ENCODE measurements at places on chromosomes 6 and 20.
A peak's percentile ranks its signal among the peaks of the same experiment; 100 is the strongest.

DNA sequence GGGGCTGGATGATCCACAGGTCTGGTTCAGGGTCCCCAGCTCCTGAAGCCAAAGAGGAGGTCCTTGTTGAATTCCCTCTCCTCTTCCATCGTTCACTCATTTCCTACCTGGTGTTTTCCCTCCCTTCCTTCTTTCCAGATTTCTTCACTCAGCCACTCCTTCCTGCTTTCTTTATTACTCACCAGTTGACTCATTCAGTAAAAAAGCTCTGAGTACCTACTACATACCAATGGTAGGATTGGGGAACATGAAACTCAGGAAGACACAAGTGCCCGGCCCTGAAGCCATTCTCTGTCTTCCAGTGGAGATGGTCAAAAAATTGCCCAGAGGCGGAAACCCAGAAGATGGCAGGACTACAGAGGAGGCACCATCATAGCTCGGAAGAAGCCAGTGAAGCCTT, 11.9 kb upstream of the NSFL1C start:
- DNase-seq: no peak

DNA sequence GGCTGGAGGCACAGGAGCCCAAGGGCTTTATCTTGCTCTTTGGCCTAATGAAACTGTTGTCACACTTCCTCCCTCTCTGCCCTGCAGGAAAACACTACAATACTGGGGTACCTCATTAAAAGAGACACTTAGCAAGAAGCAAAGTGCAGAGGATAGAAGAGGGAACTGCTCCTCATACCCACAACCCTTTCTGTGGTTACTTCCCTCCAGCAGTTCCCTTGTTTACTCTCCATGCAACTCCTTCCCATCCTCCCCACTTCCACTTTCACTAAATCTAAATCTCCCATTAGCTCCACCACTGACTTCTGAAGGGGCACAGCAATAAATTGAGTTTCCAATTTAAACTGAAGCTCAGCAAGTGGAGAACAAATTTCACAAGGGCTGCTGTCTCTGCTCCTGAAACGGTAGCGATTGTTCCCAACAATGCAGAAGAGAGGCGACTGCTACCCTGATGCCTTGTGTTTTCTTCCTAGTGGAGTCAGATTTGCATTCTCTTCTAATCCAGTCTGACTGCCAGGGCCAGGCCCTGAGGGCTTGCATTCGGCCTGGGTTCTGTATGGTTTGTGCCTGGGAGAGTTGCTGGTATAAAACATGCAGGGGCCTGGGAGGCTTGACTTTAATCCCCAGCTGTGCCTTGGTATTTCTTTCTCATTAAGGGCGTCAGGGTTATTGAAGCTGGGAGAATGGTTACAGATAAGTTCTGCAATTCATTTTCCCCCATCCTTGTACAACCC, 454.7 kb downstream of the TFAP2B start:
- DNase-seq: no peak

- no peak for DNase-seq
These were observed 2.8 kb upstream of the MAPK13 start for GRCh38 chr6:36127462-36128016.

DNA sequence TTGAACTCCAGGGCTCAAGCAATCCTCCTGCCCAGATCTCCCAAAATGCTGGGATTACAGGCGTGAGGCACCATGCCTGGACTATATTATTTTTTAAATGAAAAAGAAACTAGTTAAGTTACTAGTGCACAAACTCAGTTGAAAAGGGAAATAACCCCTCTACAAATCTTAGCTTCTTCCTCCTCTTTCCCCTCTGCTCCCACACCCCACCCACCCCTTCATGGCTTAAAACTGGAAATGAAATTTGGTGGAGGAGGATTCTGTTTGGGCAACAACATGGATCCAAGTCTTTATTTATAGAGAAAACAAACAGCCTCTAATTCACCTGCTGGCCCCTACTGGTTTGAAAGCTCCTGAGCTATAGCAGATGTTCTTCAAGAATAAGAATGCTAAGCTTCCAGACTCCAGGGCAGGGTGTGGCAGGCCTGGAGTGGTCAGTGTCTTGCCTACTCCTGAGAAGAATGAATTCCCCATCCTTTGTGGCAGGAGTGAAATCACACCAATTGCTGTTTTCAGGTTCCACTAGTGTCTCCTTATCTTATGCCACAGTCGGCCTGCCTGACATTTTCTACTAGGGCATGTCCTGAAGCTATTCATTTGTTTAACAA, 73.5 kb downstream of the ZFP64 start:
- DNase-seq: no peak

DNA sequence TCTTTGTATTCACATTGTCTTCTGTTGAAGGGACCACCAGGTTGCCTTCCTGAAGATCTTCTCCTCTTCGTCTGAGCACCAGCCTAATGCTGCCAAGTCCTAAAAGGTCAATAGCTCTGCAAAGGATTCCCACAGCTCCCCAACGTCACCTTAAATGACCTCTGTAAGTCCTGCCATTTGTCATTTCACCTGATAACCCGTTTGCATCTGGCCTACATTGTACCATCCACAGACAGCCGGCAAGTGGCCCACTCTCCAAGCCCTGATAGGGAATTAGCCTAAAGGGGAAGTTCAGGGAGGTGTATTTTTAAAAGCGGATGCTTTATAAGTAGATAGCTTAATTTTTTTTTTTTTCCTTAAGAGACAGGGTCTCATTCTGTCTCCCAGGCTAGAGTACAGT, 127.8 kb downstream of the ZMYND8 start:
- DNase-seq: no peak

- no peak for DNase-seq
These were observed 698.3 kb downstream of the HDGFL1 start for GRCh38 chr6:23267651-23268050.

DNA sequence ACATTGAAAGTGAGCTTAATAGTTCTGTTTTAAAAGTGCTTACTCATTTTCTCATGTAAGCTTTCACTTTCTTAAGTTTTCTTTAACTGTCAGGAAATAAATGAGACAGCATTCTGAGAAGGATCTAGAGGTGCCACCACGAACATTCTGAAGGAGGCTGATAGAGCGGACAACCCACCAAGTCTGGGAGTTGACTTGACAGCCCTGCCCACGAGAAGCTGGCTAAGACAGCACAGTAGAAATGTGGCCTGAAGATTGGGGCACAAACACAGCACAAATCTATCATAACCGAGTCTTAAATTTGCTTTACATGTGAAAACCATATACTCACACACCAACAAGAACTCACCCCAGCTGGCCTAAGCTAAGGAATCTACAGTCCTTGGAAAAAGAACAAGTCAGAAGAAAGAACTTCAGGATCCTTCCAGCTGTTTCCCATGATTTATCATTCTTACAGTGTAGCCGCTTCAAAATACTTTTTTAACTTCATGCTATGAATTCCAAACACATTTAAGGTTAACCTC, 144.2 kb upstream of the TNFAIP3 start:
- no peak for DNase-seq

DNA sequence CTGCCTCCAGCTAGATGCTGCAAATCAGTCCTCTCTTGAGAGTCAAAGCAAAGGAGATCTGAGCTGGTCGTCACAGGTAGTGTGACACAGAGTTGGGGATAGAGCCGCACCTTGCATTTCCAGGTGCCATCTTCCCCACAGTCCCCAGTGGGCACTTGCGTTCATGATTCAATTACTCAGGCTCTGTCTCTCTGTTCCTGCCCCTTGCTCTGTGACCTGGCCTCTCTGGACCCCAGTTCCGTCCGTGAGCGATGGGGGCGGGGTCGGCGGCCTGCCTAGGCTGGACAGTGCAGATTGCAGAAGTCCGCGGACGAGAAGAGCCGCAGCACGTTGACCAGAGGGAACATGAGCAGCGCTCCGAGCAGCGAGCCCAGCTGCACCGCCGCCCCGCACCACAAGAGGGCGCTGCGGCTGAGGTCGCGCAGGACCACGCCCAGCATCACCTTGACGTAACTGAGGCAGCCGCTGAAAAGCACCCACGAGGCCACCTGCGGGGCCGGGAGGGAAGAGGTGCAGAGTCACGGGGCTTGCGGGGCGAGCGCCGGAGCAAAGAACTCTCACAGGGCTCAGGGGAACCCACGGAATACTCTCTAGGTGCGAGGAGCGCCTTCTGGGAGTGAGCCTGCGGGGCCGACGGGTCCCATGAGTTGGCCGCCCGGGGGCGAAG, 7.4 kb downstream of the SLC52A3 start:
- DNase-seq: peak; percentile 38

- DNase-seq: no peak
These were observed 125.1 kb downstream of the PHACTR1 start for GRCh38 chr6:12841619-12842018.

DNA sequence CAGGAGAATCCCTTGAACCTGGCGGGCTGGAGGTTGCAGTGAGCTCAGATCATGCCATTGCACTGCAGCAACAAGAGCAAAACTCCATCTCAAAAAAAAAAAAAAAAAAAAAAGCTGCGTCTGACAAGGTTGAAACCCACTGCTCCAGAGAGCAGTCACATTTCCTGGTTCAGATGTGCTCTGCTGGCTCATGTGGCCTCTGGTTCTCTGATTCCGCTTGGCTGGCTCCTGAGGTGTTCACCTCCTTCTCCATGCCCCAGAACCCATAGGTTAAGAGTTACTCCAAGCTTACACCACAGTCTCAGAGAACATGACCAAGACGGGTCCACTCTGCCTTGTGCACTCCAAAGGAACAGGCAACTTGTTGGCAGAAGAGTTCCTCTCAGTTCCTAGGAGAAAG, 8.8 kb upstream of the CNR1 start:
- DNase-seq: no peak

GRCh38 chr20:55581519-55581918, 423.8 kb downstream of the CBLN4 start:
- DNase-seq: no peak

DNA sequence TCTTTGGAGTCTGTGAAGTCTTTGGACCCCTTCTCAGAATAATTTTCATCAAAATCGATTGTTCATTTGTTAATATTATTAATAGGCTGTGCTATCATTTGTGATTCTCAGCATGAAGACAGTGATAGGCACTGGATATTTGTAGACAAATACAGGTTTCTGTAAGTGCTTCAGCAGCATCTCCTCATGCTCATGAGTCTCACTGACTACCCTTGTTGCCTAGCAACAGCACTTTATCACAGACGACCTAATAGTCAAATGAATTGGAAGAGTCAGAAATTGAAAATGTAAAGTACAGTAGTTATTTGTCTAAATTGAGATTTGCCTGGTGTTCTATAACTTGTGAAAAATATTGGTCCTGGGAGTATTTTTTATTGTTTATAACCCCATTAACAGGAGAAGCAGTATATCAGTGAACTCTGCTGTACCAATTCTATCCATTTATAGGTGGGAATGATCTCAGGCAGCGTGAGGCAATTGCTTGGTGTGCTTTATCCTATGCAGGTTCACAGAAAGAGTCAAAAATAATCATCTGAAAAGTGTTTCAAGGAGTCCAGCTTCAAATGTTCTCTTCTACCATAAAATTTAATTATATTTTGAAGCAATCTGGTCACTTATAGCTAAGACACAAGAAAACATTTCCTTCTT, 684.6 kb downstream of the RFPL4B start:
- no peak for DNase-seq

- DNase-seq: peak; percentile 45
These were observed 185 bp upstream of the TNFRSF6B start for GRCh38 chr20:63696306-63696627.

GRCh38 chr6:158053377-158054313, 72.0 kb downstream of the SYNJ2 start:
- no peak for DNase-seq

- no peak for DNase-seq
These were observed 411.7 kb downstream of the C6orf118 start for GRCh38 chr6:164897523-164898235.

- no peak for DNase-seq
These were observed 22.8 kb downstream of the ECT2L start for GRCh38 chr6:138818496-138819194.

GRCh38 chr20:52493171-52493721, 301.7 kb upstream of the ZFP64 start:
- peak; percentile 23 for DNase-seq

DNA sequence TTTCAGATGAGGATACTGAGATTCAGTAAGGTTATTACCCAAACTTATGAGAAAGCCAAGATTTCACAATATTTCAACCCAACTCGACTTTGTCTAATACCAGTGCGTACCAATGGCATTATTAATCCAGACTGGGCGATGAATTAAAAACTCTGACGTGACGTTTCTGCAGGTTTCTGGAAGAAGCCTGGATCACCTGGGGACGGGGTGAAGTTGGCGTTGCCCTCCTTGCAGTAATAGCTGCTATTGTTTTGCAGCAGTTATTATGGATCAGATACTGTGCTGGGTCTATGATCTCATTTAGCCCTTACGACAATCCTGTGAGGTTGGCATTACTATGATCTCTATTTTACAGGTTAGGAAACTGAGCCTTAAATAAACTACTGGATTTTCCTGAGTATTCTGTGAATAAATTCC, 569 bp upstream of the CDC5L start:
- no peak for DNase-seq

- no peak for DNase-seq
These were observed 265.9 kb downstream of the DLL1 start for GRCh38 chr6:170024940-170025339.

DNA sequence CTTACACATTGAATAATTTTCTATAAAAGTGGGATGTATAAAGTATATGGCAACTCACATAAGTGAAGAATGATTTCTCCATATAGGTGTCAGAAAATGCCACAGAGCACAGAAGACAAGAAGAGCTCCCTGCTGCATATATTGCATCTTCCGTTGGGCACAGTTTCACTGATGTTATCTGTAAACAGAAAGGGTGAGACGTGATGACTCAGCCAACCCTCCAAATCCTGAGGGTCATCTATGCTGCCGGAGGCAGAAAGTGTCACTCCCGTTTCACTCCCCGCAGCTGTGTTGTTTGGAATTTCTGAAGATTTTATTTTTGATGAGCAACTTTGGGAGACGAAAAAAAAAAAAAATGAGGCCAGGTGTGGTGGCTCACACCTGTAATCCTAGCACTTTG, 644.1 kb downstream of the C6orf118 start:
- no peak for DNase-seq

- no peak for DNase-seq
These were observed 838.2 kb downstream of the MAFB start for GRCh38 chr20:39850821-39851330.

GRCh38 chr20:60115451-60115850, 157.2 kb downstream of the CDH26 start:
- DNase-seq: no peak
